ENCODE measurements at places on chromosomes 12 and 14. TPM values are rescaled to one million over a fixed set of nuclear protein-coding genes. Genes with fewer than 3 reads are reported as not detected.

The SAMD15 gene
- total RNA-seq = 2.0 TPM

The TAS2R31 gene
- total RNA-seq = 0.51 TPM

The EPYC gene
- not detected for total RNA-seq

The EIF2S3B gene
- 0.38 TPM for total RNA-seq

The PMEL gene
- total RNA-seq = 6.6 TPM

Measured in mesangial cell (primary cell).